ENCODE measurements at places on chromosomes 1 and 21.

GRCh38 chr1:22681556-22682276 is 28.7 kb downstream of the C1QB start:
- DNase-seq: no peak

GRCh38 chr1:200918006-200918405 is 23.3 kb downstream of the INAVA start:
- DNase-seq: no peak

DNA sequence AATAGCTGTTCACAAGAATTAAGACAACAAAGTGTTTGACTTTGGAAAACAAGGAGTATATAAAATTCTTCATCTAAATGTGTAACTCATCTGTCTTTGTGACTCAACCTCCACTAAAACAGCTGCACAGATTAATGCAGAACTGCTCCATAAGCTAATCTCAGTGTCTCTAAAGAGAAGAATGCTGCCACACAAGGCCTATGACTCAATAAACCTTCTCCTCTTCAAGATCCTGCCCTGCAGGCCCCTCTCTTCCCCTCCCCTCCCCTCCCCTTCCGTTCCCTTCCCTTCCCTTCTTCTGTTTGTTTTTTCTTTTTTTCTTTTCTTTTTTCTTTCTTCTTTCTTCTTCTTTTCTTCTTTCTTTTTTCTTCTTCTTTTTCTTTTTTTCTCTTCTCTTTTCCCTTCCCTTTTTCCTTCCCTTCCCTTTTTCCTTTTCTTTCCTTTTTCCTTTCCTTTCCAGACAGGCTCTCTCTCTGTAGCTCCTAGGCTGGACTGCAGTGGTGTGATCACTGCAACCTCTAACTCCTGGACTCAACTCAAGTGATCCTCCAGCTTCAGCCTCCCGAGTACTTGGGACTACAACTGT is 1052.8 kb downstream of the BRINP3 start:
- DNase-seq: no peak

GRCh38 chr1:187033693-187034390 is 205.1 kb downstream of the PLA2G4A start:
- DNase-seq: no peak

- peak; percentile 39 for DNase-seq
Observed at GRCh38 chr21:42480736-42481135, 15.3 kb downstream of the RSPH1 start.

DNA sequence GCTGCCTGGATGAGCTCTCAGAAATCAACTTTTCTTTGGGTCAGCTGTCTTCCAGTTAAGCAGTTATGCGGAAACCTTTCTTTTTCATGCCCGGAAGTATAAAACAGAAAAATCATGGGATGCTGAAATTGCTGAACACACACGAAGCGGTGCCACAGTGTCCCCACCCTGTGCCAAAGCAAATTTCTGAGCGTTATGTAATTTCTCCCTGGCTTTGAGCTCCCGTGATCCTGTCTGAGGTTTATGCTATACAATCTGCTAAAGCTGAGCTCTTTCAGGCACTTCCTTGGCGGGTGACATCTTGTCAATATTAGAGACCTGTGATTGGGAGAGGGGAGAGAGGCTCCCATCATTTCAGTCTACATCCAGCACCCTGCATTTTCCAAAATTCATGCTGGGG is 201.7 kb downstream of the ROR1 start:
- DNase-seq: no peak

DNA sequence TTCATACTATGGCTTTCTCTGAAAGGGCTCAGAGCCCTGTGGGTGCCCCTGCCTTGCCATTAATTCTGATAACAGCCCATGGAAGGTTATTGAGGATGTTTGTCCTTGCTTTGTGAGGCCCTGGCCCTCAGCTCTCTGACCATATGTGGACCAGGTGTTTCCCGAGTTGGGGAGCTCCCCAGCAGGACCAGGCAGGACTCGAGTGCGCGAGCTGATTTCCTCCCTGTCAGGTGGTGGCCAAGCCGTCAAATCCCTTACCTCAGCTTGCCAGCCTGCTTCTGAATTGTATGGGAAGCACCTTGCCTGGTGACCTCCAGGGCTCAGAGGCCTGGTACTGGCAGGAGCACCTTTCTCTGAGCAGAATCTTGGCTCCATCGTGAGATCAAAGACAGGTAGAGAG is 17.9 kb upstream of the SDE2 start:
- DNase-seq: no peak

DNA sequence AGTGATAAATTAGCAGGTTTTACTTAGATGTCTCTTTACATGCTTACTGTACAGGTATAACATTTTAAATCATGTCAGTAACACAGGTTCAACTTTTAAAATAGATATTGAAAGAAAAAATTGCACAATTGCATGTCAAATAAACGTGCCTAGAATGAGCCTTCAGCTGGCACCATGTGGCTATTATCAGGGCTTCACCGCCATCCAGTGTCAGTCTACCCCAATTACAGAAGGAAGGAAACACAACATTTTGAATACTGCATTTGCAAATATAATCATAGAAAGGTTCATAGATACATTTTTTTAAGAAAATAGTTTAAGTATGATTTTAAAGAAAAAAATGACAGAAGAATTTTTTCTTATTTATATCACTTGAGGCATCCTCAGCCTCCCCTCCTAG is 47.5 kb upstream of the SERTAD4 start:
- DNase-seq: no peak
